ENCODE measurements at places on chromosomes 12 and 14.
A peak's percentile ranks its signal among the peaks of the same experiment; 100 is the strongest.

GRCh38 chr12:74292351-74293194, 245.1 kb upstream of the ATXN7L3B start:
- no peak for DNase-seq

GRCh38 chr12:116360579-116361413, 83.3 kb upstream of the MED13L start:
- DNase-seq: no peak

DNA sequence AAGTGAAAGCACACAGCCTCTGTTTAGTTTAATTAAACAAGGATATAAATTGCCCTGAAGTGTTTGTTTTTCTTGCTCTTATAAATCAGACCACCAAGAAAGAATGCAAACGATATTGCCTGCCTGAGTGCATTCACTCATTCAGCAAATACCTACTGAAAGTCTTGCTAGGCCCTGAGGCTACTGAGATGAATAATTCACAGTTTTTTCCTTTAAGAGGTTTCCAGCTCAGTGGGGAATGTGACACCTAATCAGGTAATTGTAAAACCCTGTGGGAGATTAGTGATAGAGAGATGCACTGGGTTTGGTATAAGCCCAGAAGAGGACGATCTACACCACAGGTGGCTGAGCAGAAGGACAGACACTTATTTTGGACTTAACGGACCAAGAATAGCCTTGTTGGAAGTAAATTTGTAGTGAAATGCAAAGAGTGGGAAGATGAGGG, 151.4 kb downstream of the SLC35F4 start:
- peak; percentile 38 for DNase-seq

GRCh38 chr12:72570601-72571000, 298.4 kb downstream of the TRHDE start:
- DNase-seq: no peak

- DNase-seq: peak; percentile 33
These were observed 70.5 kb downstream of the TMX1 start for GRCh38 chr14:51310505-51310944.

DNA sequence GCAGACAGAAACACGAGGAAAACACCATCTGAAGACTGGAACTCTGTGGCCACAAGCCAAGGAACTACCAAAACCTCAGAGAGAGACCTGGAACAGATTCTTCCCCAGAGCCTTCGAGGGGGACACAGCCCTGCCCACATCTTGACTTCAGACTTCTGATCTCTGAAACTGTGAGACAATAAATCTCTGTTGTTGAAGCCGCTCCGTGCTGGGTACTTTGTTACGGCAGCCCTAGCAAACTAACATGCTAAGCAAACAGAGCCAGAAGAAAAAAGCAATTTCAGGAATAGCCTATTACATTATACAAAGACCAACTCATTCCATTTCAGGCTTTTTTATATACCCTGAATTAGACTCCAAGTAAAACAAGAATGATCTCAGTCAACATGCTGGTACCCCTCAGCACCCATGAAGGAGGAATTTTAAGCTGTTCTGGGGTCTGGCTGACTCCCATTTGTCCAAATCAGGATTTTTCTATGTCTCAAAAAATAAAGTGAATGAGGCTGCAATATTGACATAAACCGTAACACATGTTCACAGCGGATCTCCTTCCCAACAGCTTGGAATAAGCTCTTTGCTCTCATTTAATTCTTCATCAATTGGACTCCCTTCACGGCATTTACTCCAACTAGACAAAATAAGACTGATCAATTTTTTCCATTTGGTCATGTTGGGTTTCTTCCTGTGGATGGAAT, 190.1 kb downstream of the FOXN3 start:
- no peak for DNase-seq

DNA sequence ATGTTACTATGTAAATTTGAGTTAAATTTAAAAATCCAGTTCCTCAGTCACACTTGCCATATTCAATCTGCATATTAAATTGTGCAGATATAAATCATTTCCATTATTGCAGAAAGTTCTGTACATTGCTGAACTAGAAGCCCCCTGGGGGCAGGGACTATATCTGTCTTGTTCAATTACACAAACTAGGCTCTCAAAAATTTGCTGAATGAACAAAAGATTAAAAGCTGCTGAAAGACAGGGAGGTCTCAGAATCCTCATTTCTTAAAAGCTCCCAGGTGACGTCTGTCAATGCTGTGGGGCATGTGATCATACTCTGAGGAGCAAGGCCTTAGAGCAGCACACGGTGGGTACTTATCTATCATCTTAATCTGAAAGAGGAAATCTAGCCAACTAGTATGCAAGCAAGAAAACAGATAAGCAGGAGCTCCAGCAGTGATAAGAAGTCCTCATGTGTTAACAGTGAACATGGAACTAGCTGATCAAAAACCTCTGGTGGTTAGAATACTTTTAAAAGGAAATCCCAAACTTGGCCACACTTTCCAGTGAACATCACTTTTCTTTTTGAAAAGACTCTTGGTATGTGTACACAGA, 60.5 kb downstream of the APPL2 start:
- no peak for DNase-seq

DNA sequence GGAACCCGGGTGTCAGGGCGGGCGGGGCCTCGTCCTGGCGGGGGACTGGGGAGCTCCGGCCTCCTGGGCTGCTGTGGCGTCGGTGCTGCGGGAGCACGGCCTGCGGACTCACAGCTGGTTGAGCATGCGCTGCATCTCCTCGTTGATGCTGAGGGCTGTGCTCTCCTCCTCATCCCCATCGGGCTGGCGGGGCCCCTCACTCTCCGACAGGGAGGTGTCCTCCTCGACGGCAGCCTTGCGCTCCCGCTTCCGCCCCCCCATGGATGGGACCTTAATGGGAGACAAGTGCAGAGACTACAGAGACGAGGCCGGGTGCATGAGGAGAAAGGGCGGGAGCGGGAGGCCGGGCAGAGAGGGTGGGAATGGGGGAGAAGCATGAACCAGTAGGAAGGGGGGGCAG, 7.3 kb downstream of the IFFO1 start:
- no peak for DNase-seq

GRCh38 chr12:125197326-125197725, 132.1 kb downstream of the AACS start:
- no peak for DNase-seq

DNA sequence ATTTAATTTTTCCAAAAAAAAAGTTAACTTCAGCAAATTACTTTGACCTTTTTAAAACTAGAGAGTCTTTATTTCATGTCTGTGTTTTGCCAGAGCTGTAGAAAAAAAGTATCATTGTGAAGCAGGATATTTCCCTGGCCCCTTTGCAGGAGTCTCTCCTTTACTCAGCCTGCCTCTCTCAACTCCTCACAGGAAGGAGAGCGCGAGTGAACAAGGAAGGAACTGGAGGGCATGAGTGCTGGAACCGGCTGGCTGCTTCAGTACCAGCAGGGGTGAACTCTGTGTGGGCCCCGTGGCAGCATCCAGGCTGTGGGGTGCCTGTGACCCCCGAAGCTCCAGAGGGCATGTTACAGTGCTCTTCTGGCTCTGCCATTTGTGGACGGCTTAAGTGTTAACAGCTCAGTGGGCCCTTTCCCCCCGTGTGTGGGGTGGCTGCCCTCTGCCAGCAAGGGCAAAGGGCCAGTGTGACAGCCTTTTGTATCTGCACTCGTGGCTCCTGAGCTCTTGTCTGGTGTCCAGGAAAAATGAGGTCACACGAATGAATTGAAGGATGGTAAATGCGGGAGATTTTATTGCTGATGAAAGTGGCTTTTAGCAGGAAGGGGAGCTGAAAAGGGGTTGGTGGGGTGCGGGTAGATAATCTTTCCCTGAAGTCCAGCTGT, 76.6 kb upstream of the KCNH3 start:
- no peak for DNase-seq

DNA sequence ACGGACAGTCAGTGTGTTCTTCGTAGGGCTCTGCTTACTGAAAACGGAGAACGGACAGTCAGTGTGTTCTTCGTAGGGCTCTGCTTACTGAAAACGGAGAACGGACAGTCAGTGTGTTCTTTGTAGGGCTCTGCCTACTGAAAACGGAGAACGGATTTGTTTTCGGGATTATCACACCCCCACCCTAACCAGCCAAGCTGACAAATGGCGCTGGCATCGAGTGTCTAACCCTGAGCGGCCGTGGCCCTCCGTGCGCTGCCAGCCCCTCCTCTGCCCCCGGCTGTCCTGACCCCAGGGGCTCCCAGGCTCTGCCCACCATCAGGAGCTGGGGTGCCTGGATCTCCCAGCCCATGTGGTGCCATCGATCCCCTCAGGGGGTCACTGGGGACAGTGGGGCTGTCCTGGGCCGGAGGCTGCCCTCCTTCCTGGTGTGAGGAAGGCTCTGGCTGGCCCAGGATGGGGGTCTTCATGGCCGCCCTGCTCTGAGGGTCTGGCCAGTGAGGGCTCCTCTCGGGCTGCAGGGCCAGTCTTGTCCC, 57.3 kb downstream of the FBRSL1 start:
- DNase-seq: no peak

- no peak for DNase-seq
These were observed 18.9 kb upstream of the ANKRD33 start for GRCh38 chr12:51868821-51869495.

DNA sequence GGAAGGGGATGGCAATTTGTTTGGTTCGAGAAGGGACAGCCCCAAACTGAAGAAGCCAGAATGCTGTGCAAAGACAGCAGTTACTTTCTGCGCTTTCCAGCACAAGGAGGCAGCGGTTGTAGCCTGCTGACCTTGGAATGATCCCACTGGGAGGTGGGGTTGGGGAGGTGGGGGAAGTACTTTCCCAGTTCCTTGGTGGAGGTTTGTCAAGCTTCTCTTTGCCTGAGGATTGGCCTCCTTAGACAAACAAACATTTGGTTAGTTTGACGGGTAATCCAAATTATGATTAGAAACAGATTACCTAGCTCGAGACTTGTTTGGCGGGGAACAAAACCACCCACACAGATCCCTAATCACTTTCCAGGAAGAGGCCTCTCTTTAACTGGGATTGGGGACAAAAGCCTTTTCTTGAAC, 79.1 kb upstream of the EGLN3 start:
- no peak for DNase-seq
